ENCODE measurements at places on chromosomes 13 and 19.

GRCh38 chr13:53142306-53142705 is 113.7 kb downstream of the OLFM4 start:
- DNase-seq = no peak

DNA sequence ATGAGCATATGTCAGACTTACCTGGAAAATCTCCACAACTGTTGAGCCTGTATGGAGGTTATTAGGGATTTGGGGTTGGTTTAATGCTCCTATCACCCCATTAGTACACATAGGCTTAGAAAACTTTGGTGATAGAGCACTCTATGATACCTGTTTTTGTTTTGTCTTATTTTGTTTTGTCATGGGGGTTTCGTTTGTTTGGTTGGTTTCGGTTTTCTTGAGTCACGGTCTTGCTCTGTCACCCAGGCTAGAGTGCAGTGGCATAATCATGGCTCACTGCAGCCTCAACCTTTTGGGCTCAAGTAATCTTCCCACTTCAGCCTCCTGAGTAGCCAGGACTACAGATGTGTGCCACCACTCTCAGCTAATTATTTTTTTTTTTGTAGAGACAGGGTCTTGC is 70.0 kb downstream of the MZT1 start:
- no peak for DNase-seq

DNA sequence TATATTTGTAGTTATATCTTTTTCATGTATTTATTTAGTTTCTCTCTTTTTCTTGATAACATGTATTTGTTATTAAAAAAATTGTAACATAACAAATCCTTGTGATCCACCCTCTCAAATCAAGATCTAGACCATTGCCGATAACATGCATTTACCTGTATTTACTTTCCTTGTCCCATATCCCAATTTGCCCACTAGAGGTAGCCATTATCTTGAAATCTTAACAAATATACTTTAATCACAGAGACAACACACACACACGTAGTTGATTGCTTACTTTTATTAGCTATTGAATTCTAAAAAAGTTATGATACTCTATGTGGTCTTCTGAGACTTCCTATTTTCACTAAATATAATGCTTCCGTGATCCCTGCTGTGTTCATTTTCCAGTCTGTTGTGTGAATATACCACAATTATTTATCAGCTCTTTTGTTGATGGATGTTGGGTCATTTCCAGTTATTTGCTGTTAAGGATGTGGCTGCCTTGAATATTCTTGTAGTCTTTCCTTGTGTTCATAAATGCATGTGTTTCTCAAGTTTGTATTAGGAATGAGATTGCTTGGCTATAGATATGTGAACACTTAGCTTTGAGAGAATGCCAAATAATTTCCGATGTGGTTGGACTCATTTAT is 31.3 kb upstream of the ZMYM2 start:
- peak; percentile 28 for DNase-seq

DNA sequence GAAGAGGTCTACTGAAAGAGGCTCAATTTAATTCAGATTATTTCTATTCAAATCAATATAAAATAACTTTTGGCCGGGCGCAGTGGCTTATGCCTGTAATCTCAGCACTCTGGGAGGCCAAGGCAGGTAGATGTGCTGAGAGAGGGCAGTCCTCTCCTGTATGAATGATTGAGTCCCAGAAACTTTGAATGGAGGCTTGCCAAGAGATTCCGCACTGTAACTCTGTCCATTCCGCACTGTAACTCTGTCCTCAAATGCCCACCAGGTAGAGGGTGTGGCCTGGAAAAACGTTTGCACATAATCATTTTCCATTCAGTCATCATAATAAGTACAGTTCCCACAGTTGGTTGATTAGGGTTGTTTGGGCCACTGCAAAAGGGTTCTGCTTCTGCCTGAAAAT is 274.7 kb upstream of the SOX21 start:
- no peak for DNase-seq

GRCh38 chr13:91346062-91346461 is 1.4 kb upstream of the MIR17HG start:
- DNase-seq = no peak

GRCh38 chr19:18091217-18091608 is 4.5 kb upstream of the IL12RB1 start:
- DNase-seq = no peak

DNA sequence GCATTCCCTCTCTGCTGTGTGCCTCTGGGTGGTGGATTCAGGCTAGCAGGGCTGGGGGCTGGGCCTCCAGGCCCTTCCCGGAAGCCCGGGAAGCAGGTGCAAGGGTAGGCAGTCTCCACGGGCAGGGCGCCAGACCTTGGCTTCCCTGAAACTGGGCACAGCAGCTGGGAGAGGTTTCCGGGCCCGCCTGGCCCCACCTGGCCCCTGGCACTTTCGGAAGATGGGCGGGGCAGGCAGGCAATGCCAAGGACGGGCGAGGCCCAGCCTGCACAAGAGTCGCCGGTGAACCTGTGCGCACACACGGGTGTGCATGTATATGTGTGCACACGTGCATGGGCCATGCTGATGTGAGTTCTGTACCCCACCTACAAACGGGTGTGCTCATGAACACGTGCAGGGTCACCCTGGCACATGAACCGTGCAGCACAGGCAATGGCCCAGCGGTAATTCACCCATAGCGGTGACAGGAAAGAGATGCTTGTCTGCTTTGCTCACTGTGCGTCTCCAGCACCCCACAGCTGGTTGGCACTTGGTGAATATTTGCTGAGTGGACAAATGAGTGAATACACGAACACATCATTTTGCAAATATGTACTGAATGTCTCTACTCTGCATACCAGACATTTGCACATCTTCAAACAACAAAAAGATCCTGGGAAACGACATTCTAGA is 15.3 kb downstream of the GADD45B start:
- DNase-seq = peak; percentile 91

- no peak for DNase-seq
Observed at GRCh38 chr13:29543230-29544215, 52.0 kb downstream of the SLC7A1 start.

GRCh38 chr13:103883698-103884097 is 817.5 kb upstream of the SLC10A2 start:
- no peak for DNase-seq

GRCh38 chr13:101210774-101211173 is 205.5 kb downstream of the NALCN start:
- DNase-seq = no peak

- DNase-seq = no peak
Observed at GRCh38 chr19:54188215-54188871, 1.0 kb downstream of the MBOAT7 start.

Data from NCI-H1105 treated with DMSO at 0.1 percent for 48 hours (cell line).